ENCODE measurements at places on chromosomes 6 and 20.

- no peak for DNase-seq
Measured at GRCh38 chr6:158916617-158917016, 83.4 kb downstream of the RSPH3 start.

DNA sequence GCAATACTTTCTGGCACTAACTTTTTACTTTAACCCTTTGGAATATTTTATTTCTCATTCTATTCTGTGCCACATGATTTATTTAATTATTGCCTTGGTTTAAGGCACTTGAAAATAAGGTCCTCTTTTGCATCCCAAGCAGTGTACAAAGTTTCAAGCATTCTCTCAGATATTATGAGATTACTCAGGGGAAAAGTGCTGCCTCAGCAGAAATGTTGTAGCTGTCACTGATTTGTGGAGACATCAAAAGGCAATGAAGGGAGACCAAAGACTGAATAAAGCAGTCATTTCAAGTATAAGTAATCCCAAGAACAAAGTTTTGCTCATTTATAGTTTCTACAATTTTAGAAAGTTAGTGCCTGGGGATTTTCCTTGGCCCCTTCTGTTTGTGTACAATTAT lies 253.0 kb downstream of the RNF144B start:
- no peak for DNase-seq

GRCh38 chr6:56594699-56595098 lies 48.0 kb downstream of the DST start:
- DNase-seq = no peak

GRCh38 chr20:25000268-25000801 lies 7.8 kb upstream of the APMAP start:
- peak; percentile 5 for DNase-seq

- DNase-seq = peak; percentile 73
Measured at GRCh38 chr6:37011656-37012378, 6.4 kb downstream of the FGD2 start.

DNA sequence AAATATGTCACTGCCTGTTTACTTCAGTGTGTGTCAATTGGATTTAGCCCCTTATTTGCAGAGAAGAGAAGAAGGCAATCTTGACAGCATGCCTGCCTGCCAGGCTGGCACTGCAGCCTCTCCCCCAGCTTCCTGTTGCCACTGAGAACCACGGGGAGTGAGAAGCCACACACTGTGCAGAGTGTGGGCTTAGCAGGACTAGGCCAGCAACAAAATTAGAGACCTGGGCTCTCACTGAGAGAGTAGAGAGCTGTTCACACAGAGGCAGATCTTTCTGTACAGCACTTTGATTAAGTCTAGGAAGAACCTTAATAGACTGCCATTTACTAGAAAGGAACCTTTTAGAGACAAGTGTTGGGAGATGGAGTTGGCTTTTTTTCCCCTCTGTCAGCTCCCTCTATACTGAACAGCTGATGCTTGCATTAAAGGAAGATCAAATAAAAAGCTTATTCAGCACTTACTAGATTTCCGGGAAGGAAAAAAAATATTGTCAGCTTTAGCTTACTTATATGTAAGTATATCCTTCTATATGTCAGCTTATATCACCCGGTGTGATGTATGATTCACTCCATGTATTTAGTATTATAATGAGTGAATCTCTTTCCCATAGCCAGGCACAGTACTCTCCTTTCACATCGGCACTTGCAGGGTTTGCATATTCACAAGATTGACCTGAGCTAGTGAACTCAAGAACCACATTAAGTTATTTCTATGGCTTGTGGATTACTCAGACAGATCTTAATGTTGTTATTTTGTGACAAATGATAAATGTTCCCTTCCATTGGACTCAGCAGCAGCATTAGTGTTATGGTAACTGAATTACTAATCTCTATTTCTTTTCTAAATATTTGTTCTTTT lies 851.0 kb upstream of the EPHA7 start:
- DNase-seq = no peak

GRCh38 chr20:61994546-61994945 lies 71.1 kb downstream of the TAF4 start:
- no peak for DNase-seq

DNA sequence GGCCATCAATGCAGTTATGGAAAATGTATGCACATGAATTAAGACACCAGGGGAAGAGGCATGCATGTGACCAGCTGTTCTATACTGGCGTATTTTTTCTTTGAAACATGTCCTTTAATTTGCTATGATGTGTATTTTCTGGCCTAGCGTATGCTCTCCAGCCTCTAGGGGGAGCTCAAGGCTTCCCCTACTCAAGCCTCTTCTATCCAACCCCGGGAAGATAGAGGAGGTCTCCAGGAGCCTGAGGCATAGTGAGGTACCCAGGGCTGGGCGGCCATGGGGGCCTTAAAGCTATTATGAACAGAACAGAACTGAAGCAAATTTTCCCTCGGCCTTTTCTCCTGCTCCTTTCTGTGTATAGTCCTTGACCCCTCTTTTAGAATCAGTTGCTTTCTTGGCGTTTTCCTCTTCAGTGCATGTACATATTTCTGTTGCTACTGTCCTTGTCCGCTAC lies 528.9 kb downstream of the MAFB start:
- DNase-seq = peak; percentile 47

GRCh38 chr20:64069614-64070243 lies 6.7 kb downstream of the TCEA2 start:
- DNase-seq = no peak

- no peak for DNase-seq
Measured at GRCh38 chr6:47772359-47772758, 9.5 kb upstream of the OPN5 start.

DNA sequence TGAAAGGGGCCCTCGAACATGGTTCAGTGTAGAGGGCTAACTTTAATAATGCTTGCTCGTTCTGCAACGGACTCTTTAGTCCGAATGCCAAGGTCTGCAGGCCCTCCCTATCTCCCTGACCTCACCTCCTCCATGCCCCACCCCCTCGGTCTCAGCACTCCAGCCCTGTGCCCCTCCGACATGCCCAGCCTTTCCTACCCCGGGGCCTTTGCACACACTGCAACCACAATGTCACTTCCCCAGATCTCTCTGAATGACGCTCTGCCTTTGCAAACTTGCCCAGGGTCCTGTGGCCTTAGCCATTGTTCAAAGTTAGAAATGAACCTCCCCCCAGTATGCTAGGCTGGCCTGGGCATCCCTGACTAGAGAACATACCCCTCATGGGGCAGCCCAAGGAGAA lies 50.0 kb upstream of the NFATC2 start:
- DNase-seq = no peak

DNA sequence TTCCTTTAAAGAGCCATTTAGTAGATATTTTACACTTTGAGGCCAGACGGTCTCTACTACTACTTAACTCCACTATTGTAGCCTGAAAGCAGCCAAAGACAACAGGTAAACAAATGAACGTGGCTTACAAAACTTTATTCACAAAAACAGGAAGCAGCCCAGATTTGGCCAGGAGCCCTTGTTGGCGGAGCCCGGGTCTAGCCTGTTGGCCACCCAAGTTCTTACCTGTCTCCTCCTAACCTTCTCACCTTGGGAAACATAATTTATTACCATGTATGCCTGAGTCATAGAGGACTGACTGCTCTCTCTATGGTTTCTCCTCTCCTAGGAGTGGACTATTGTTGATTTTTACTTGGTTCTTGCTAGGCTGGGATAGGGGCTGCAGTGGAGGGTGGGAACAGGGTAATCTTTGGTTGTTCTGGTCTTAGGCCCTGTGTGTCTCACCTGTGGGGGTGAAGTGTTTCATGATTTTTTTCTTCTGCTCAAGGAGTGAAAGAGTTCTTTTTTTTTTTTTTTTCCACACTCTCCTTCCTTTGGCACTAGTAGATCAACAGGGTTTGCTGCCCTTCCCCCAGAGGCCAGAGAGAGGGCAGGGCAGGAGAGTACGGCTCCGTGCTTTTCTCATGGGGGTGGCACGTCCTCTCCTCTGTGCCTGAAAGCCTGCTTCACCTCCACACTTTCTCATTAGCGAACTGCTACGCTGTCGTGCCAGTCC lies 90.0 kb downstream of the RPP40 start:
- no peak for DNase-seq

DNA sequence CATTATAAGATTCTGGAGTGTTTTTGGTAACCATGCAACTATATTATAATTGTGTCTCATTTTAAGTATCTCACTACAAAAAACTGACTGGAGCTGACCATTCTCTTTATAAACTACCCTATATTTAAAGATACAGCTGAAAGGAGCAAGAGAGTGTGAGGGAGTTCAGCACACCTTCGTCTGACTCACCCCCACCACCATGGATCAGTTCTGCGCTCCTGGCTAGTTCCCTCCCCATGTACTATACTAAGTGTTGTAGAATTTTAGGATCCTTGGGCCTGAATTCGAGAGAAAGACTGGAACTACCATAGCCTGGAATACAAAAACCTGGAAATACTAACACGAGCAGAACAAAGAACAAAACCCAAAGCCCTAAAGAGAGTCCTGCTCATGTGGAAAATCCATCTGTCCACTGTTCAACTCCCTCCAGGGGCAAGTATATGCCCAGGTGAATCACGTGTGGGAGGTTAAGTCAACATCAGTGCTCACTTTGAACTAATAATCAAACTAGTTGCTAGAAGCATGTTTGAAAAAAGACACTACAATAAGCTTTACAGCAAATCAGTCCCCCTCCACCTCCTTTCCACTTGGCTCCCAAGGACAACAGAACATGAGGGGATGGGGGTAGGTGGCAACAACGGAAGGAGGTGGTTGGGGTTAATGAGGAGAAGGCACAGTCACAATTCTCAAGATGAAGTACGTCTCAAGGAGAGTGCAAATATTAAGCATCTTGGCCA lies 46.8 kb downstream of the ELOVL5 start:
- DNase-seq = no peak
